HT1080 (cell line): ENCODE measurements at places on chromosomes 6 and 20. TPM values are rescaled to one million over a fixed set of nuclear protein-coding genes. Genes with fewer than 3 reads are reported as not detected.

- no peak for DNase-seq
Measured at GRCh38 chr20:2739042-2739398, 46.4 kb downstream of the EBF4 start.

- no peak for DNase-seq
Measured at GRCh38 chr20:46277602-46278001, 30.7 kb downstream of the CDH22 start.

GRCh38 chr20:5374171-5374570, 57.4 kb upstream of the PROKR2 start:
- DNase-seq = no peak

DNA sequence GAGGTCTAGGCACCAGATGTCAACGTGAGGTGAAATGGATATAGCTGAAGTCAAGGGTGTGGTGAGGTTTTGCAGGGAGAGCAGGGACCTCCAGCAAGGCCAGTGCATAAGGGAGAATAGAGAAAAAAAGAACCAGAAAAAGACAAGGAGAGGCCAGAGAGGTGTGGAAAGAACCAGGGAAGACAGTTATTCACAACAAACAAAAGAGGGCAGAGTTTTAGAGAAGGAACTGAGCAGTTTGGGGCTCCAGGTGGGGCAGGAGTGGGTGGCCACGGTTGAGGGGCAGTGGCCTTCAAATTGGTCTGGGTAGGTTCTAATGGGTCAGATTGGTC, 11.6 kb upstream of the NQO2 start:
- no peak for DNase-seq

- DNase-seq = no peak
Measured at GRCh38 chr20:23564927-23565326, 3.4 kb downstream of the CST9L start.

GRCh38 chr6:40906759-40907158, 132.3 kb downstream of the UNC5CL start:
- DNase-seq = peak; percentile 82

- peak; percentile 85 for DNase-seq
Measured at GRCh38 chr6:73579851-73580246, 59.0 kb upstream of the EEF1A1 start.

GRCh38 chr6:130760006-130760405, 67.2 kb upstream of the SMLR1 start:
- DNase-seq = peak; percentile 45

DNA sequence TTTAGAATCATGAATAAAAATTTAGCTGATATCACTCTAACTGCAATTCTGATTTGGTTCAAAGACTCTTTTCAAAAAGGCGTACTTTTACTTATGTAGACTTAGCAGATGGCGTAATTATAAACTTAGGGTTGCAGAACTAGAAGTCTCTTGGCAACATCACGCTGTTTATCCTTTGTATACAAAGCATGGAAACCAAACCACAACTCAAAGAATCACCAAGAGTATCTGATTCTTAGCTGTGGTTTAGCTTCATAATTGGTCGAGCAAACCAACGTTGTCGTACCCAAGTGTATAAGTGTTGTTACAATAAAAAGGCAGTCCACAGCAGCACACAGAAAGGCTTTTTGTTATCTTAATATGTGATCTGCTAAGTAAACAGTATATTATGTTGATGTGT, 18.2 kb downstream of the STMND1 start:
- DNase-seq = no peak

DNA sequence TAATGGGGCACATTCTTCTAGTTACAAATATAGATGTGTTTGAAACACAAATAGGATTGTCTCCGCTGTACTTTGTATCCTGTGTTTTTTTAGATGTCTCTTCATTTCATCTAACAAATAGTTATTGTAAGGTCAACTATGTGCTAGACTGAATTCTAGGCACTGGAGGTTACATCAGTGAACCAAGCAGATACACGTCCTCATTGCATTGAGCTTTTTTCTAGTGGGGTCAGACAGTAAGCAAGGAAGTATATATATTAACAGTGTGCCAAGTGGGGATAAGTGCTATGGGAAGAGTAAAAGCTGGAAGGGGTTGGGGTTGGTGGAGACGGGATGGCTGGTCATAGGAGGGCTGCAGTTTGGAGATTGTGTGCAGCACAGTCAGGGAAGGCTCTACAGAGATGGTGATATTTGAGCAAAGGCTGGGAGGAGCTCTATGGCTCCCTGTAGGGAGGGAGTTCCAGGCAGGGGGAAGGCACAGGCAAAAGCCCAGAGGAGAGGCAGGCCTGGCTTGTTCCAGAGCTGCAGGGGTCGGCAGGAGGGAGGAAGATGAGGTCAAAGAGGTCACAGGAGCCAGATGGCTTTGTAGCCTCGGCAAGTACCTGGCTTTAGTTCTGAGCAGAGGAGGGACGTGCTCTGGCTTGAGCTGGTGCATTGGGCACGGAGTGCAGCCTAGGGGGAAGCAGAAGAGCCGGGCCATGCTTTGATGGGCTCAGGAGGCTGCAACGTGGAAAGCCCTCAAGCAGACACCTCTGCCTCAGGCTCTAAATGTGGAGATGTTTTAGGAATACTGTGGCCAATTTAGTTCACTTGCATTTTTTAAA, 152.3 kb downstream of the ZDHHC14 start:
- no peak for DNase-seq

DNA sequence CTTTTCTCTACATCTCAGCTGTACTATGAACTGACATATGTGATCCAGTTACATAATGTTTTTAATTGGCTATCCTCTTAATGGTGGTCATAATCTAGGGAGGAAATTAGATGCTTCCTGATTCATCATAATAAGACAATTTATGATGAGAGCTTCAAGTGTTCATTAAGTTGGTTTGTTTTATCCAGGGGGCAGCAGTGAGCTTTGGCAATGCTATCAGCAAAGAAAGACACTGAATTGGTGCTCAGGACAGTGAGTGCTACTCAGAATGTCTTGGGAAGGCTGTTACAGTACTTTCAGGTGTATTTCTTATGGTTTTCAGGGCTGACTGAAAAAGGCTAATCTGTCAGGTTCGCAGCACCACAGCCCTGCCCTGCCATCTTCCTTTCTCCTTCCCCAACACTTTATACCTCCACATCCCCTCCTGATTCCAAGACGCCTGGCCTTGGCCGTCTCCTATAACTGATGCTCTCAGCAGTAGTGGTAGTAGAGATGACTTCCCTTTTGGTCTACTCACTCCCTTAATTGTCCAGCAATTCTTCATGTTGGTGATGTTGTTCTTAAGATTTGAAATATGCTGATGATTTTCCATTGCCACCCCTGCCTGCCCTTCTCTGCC, 67.0 kb upstream of the TNFAIP3 start:
- DNase-seq = peak; percentile 50

DNA sequence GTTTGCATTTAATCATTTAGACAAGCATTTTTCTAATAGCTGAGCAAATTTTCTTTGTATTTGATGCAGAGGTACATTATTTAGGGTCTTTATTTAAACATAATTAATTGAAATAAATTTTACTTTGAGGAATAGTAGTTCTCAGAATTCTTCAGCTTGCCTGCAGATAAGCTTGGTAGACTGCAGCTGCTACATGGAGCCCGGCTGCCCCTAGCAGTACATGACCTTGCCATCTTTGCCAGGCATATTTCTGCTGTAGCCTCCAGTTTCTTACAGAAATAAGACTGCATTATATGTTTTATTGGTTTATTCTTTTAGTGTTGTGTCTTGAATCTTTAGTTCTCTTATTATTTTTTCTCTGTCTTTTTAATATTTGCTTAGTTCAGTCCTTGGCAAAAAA, 396.8 kb downstream of the QKI start:
- DNase-seq = no peak

GRCh38 chr6:148455225-148455624, 112.6 kb downstream of the SASH1 start:
- DNase-seq = peak; percentile 53

- peak; percentile 91 for DNase-seq
Measured at GRCh38 chr20:47360297-47361056, 4.0 kb upstream of the ZMYND8 start.

DNA sequence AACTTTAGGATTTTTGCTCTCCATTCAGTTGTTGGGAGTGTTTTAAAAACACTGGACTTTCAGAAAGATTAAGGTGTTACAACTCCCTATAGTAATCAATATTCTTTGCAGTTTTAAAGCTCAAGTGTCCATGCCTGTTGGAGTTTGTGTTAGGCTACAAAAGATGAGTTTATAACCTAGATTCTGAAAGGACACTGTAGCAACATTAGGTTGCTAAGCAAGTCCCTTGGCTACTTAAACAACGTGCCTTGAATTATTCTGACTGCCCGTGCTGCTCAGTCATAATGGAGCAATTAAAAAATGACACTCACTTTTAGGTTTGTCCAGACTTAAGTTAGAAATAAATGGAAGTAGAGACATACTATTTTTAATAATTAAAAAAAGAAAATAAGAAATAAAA, 41.0 kb downstream of the KLHL32 start:
- DNase-seq = no peak

- no peak for DNase-seq
Measured at GRCh38 chr6:37501632-37502491, 2.2 kb upstream of the CCDC167 start.

- no peak for DNase-seq
Measured at GRCh38 chr20:4089756-4090487, 74.6 kb upstream of the RNF24 start.

Gene CRISP2
- not detected in 2 replicates for total RNA-seq

Gene BPIFB6
- total RNA-seq = not detected in 2 replicates

Gene SKIC2
- 31.4 and 39.0 TPM in 2 replicates for total RNA-seq

Gene COL12A1
- 9.7 and 12.6 TPM in 2 replicates for total RNA-seq

Gene RIPPLY2
- not detected in 2 replicates for total RNA-seq

Gene CDH26
- total RNA-seq = 0.64 TPM in 1 of 2 replicates, not detected in the other

Gene ZNF76
- total RNA-seq = 11.6 and 14.0 TPM in 2 replicates

Gene SLC26A8
- 0.26 and 0.27 TPM in 2 replicates for total RNA-seq

Gene B3GALT4
- total RNA-seq = 1.2 TPM in 2 replicates

Gene AGER
- total RNA-seq = 1.3 TPM in 1 of 2 replicates, not detected in the other
